ENCODE measurements at places on chromosomes 4 and X. TPM values are rescaled to one million over a fixed set of nuclear protein-coding genes. Genes with fewer than 3 reads are reported as not detected.

DNA sequence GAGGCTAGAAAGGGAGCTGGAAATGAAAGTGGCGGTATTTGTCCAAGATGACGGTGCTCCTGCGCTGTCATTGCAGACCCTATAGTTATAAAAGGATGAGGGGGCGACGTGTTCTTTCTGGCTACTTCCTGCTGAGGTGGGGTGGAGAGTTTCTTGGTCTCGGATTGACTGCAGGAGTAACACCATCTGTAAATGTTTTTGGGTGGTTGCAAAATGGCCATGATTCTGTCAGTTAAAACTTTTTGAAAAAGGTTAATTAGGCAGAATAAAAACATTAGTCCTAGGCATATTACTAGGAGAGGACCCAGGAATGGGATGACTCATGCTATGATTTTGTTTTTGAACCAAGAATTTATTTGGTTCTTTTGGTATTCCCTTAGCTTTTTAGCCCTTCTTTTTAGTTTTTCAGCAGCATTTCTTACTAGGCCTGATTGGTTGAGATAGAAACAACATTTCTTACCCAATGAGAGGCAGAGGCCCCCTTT lies 53.1 kb downstream of the USP11 start:
- no peaks in the 10 kb centered on the region for H3K27me3 ChIP-seq
- H3K4me3 ChIP-seq: no peak overlapping the region
- no peak for DNase-seq
- H3K27ac ChIP-seq: no peak overlapping the region
- no peaks in the 10 kb centered on the region for H3K36me3 ChIP-seq

GRCh38 chr4:110352670-110353442 lies 123.1 kb upstream of the ENPEP start:
- no peak for DNase-seq
- no peaks in the 10 kb centered on the region for H3K4me1 ChIP-seq
- H3K4me3 ChIP-seq: no peak overlapping the region
- no peaks in the 10 kb centered on the region for H3K36me3 ChIP-seq

The TMEM271 gene
- 0.91 TPM for total RNA-seq

GRCh38 chr4:56424697-56425514 lies 10.5 kb downstream of the PPAT start:
- no peak overlapping the region for H3K4me3 ChIP-seq
- H3K27me3 ChIP-seq: no peaks in the 10 kb centered on the region
- DNase-seq: peak; percentile 32
- H3K4me1 ChIP-seq: no peaks in the 10 kb centered on the region

DNA sequence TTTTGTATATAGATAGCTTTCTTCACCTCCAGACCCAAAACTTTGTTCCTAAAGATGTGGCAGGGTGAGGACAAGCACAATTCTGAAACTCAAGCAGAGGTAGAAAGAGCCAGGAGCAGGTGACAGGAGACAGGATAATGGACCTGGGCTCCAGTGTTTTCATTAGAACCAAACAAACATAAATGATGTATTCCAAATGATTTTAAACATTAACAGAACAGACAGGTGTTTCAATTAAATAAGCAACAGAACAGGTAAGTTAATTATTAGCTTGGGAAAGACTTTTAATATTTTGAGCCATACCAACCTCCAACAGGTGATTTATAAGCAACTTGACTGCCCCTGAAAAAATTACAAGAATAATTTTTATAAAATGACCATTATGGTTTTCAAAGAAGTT lies 459.4 kb upstream of the LCORL start:
- H3K36me3 ChIP-seq: no peaks in the 10 kb centered on the region
- no peak overlapping the region for H3K27ac ChIP-seq
- H3K27me3 ChIP-seq: no peaks in the 10 kb centered on the region

DNA sequence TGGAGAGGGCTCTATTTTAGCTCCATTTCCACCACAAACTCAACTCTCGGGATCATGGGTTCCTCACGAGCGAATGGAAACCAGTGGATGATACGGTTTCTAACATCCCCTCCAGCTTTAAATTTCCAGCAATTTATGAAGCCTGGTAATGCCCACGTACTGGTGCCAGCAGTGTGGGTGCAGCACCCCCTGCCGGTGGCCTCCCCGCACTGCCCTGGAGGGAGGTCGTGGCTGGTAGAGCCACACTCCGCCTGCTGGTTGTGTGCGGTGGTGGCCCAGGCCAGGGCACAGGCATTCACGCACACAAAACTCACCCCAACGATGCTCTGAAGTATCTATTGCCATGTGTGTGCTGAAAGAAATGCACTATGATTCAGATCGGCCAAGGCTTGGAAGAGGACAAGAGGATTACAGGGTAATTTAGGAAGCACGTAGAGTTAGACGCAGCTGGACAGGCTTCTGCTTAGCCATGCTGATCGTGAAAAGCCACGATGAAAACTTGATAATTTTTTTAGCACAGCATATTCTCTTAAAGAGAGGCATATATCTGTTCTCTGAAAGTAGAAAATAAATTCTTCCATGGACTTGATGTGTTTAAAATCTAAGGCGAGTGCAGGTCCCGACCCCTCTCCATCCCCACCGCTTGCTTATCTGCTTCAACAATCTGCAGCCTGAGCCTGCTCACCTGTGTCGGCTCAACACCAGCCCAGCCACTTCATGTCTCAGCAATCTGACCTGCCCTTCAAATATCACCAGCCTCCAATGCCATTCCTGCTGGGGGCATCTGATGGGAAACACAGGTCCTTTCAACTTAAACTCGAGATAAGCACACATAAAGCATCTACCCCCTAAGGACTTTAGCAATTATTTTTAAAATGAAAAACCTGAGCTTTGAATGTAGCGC lies 59.1 kb downstream of the SCD5 start:
- H3K27ac ChIP-seq: no peak overlapping the region
- no peaks in the 10 kb centered on the region for H3K36me3 ChIP-seq
- H3K4me3 ChIP-seq: no peak overlapping the region
- H3K27me3 ChIP-seq: no peaks in the 10 kb centered on the region
- DNase-seq: peak; percentile 42
- no peaks in the 10 kb centered on the region for H3K4me1 ChIP-seq

Measured in prostate gland (tissue), 2 donors.